ENCODE measurements at places on chromosomes 1 and 21.

DNA sequence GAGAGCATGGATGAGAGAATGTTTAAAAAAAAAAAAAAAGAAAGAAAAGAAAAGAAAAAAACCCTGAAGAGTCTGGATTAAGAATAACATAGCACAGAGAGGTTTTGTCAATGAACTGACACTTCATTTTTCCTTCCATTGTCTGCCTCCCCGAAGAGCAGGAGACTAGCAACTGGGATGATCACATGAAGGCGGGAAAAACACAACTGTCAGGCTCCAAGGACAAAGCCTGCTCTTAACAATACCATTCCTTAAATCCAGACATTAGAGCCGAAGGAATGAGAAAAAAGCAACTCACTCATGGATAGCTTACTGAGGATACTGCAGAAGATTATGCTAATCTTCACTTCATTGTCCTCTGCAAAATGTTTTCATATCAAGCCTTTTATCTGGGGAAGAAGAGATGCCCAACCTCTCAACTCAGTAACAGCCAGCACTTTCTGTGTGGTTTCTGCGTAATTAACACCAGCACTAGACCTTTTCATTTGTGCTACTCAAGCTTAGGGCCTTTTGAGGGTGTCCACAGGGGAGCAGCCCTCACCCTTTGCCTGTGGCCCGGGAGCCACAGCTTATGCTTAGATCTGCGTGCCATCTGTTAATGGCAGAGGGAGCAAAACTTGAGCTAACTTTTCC, 182.3 kb downstream of the BARHL2 start:
- no peak for DNase-seq

GRCh38 chr1:232872738-232873137, 67.5 kb downstream of the MAP10 start:
- no peak for DNase-seq

GRCh38 chr1:193590102-193590501, 403.7 kb upstream of the B3GALT2 start:
- DNase-seq, result no peak

DNA sequence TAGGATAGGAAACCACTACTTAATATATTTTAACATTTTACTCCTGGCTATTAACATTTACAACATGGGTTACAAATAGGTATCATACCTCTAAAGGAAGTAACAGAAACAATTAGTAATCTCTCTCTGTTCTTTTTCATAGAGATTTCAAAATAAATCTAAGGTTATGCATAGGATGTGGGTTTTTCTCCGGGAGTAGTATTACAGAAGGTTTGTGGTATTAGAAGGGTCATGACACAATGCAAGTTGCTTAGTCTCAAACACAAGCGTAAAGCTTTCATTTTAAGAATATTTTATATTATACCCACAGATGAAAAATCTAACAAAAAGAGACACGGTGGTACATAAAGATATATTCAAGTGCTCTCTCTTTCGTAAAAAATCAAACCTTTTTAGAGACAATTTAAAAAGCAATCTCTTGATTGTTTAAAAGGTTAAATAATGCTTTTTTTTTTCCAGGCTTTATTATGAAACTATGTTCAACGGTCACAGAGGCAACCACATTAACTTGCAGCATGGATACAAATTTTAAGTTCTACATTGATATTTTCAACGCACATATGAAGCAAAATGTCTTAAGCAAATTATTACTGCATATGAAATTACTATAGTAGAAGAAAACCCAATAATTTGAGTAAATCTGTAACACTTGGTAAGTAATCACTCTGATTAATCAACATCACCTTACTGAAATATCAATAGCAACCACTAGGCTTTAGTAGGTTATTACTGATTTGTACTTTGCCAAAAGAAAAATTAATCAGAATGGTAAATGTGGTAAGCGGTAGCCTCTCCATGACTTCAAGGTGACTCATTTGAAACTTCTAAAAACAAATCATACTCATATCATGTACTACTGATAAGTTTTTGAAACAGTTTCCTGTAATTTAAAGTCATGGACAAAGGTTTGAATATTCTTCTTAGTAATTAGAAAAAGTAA, 97.4 kb upstream of the GFI1 start:
- peak; percentile 70 for DNase-seq

GRCh38 chr1:194903524-194903923, 1704.7 kb downstream of the KCNT2 start:
- no peak for DNase-seq

DNA sequence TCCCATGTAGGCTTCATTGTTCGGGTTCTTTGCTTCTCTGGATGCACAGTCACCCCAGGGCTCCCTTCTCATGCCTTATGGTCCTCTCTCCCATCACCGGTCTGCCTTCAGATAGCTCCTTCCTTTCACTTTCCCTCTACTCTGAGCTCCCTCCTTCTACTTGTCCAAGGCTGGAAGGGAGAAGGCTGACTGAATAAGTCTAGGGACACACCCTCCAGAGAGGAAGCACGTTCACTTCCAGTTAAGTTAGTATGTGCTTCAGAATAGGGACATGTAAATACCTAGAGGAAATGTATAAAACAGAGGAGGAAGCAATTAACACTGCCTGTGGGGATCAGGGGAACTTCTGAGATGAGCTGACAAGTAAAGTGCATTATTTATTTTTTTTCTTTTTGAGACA, 23.5 kb downstream of the CXADR start:
- no peak for DNase-seq

DNA sequence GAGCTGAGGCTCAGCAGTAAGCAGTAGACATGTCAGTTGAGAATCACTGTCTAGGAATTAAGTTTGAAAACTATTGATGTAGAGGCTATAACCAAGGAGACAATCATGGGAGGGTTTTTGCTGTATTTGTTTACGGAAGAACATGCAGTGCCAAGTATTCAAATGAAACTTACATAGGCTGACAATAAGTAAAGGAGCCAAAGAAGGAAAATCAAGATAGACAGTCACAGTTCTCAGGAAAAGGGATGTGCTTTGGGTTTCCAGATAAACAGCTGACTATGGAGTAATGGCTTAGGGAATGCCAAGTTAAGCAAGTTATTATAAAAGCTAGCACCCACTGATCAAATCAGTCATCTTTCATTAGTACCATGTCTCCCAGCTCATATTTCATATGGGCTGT, 21.5 kb downstream of the GNG12 start:
- DNase-seq, result no peak

DNA sequence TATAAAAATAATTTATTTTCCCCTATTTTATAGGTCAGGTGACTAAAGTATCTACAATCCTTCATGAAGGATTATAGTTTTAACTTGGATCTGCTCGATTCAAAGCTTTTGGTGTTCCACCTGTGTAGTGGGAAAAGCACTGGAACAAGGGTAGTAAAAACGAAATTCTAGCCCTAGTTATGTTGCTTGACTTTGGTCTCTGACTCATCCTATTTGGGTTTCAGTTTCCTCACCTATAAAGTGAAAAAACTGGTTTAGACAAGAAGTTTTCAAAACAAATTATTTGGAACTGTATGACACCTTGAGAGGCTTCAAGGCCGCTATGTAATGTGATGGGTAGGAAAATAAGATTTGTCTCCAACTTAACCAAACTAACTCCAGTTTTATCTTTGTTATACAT, 505.2 kb upstream of the ZRANB2 start:
- no peak for DNase-seq

DNA sequence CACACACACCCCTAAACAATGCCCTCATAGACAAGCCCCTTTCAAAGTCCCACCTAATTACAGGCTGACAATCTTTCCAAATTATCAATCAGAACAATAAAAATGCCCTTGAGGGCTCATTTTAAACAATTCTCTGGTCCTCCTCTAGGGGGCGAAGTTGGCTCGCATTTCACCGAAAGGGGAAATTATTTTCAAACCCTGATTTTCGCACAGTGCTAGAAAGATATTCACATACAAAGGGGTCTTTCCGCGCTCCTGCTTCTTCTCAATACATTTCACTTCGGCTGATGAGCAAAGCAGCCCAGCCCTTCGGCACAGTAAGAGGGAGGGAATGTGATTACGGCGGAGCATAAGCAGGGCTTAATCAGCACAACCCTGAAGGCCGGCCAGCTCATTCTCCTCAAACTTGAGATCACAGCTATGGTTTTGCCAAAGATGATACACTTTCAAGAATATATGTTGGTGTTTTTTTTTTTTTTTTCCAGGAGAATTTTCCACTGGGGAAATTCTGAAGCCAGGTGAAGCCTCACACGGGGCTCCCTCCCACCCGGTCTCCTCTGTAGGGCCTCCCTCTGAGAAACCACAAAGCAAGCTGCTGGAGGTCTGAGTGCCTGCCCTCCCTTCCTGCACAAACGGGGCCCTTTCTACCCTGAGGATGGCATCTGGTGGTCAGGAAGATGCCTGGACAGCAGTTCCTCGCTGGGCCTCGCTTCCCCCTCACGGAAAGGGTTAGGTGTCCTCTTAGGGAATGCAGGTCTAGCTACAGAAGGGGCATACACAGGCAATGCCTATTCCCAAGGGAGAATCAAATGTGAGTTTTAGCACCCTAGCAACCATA, 66.9 kb downstream of the GNG12 start:
- peak; percentile 27 for DNase-seq

DNA sequence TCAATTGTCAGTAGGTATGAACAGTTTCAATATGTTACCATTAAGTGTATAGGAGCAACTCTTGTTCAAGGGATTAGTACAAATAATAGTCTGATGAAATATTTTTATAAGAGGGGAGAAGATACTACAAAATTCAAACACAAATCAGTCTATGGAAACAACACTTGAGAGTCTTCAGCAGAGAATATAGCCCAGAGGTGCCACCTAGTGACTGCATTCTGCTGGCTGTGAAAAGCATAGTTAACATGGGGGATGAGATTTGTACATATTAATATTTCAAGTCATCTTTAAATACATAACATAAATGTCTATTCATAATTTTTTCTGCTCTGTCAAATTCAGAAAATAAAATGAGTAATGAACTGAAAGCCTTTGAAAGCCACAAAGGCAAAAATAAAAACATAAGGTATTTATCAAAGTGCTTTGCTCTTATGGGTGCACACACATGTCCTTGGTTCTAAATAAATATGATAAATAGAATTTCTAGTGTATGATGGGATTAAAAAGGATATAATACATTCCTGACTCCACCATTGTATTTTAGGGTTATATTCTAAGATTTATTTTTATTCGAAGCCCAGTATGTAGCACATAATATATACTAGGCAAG, 440.9 kb upstream of the ZRANB2 start:
- DNase-seq, result no peak

DNA sequence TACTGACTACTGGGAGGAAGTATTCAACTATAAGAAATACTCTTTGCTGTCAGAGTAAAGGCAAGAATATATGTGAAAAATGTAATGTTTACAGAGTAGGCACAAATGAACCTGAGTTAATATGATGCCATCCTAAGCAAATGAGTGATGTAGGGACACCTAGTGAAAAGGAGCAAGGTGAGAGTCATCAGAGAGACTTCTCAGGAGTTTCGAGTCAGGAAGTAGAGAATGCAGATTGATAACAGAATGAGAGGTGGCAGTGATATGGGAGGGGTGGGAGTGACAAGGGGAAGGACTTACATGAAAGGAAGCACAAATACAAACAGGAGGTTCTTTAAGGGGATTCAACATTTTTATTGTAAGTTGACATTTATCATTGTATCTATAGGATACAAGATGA, 10.2 kb downstream of the PRCC start:
- DNase-seq, result no peak

DNA sequence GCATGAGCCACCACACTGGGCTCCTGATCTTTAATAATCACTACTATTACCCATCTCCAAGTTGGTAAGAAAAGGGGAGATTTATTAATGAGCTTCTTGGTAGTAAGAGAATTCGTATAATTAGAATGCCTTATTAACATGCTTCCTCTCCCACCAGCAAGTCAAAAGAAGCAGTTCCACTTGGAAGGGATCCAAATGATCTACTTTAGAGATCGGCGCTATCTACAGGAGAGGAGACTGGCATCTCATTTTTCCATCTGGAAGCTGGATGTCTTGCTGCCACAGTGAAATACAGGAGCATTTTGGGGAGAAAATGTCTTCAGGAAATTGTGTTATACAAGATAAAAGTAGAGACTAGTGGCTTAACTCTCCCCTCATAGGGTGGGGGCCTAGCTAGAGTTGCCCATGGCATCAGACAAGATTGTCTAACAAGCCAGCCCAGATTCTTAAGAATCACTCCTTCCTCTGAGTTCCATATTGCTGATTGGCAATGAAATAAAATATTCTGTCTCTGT, 33.6 kb upstream of the CAMSAP2 start:
- DNase-seq, result no peak

DNA sequence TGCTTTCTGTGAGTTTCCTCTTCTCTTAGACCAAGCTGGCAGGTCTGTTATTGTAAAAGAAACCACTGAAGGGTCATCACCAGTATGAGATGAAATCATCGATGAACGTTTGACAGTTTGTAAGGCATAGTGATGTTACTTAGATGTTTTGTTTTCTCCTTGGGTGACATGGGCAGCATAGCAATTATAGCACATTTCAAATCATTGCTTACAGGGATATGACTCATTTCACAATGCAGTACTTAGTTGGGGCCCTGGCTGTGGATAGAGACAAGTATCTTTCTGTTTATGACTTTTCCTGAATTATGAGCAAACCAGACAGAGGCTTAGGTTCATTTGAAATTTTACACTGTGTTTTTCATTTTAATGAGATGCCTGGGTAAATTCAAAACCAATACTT, 313.0 kb downstream of the RWDD3 start:
- DNase-seq, result no peak

DNA sequence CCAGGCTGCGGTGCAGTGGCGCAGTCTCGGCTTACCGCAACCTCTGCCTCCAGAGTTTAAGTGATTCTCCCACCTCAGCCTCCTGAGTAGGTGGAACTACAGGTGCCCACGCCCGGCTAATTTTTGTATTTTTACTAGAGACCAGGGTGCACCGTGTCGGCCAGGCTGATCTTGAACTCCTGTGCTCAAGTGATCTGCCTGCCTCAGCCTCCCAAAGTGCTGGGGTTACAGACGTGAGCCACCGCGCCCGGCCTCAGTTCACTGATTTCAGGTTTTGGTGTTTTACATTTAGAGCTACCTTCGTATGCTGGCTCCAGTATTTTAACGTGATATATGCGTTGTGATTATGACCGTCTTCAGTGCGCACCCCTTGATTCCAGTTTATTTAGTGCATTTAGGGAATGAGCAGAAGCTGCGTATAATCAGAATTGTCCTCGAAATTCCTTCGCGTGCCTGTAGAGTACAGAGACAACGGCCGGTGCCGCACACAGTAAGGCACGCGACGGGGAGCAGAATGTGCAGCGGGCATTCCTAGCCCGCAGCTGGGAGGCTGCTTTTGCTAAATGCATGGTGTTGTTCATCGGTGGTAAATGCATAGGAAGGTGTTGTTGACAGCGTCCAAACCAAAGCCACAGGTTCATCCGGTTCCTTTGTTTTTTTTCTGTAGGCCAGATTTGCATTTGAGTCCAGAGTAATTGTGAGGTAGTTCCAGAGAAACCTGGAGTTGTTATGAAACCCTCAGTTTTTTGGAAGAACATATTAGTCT, 48.9 kb upstream of the DIP2A start:
- DNase-seq, result no peak

GRCh38 chr1:214604523-214604922, 1.5 kb downstream of the CENPF start:
- DNase-seq, result no peak

Measured in central memory CD4-positive, alpha-beta T cell (primary cell).